ENCODE measurements at places on chromosomes 16 and 17.
A peak's percentile ranks its signal among the peaks of the same experiment; 100 is the strongest.

GRCh38 chr17:66764506-66764905 lies 70.4 kb upstream of the CACNG5 start:
- no peak overlapping the region for H3K27ac ChIP-seq
- H3K4me1 ChIP-seq: no peaks in the 10 kb centered on the region
- H3K36me3 ChIP-seq: no peaks in the 10 kb centered on the region
- H3K4me3 ChIP-seq: no peak overlapping the region

DNA sequence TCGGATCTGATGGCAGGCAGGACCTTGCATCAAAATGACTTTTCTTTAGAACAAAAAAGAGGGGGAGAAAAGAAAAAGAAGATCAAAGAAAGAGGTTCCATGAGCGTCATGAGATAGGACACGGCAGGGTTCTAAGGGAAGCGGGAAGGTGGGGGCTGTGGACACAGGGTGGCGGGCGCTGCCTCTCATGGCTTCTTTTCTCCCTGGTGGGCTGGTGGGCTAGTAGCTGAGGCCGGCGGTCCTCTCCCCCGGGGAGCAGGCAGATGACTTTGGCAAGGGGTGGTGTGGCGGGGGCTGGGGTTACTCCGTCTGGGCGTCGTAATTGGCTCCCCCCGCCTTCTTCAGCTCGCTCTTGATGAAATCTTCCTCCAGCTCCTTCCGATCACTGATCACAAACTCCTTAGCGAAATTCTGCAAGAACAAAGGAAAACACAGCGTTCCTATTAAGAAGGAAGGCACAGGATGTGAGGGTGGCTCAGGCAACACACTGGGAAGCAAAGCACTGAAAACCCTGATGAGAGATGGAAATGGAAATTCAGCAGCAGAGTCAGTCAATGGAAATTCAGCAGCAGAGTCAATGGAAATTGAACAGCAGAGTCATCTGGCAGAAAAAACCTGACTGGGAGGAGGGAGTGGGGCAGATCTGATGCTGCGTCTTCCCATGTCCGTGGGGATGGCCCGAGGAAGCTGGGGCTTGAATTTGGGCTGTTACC lies 51.2 kb downstream of the COTL1 start:
- H3K27me3 ChIP-seq: no peaks in the 10 kb centered on the region
- no peaks in the 10 kb centered on the region for H3K4me1 ChIP-seq
- DNase-seq: no peak
- H3K27ac ChIP-seq: no peak overlapping the region
- H3K4me3 ChIP-seq: no peak overlapping the region
- peaks cover 73% of the 10 kb centered on the region for H3K36me3 ChIP-seq

DNA sequence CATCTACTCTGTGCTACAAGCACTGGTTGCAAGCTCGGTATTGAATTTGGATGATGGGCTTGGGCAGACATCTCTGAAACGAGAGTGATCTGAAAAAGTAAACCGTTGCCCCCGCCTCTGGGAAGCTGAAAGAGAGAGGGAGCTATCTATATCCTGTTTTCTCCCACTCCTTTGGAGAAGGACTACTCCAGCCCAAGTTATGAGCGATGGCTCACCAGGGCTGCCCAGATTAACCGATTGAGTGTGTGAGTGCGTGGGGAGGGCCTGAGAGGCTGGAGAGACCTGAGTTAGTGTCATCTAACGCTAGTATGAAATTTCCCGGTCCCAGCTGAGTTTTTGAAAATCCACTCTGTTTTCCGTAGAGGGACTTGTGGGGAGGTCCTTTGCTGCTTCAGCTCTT lies 11.5 kb downstream of the MGAT5B start:
- H3K36me3 ChIP-seq: peaks cover 5% of the 10 kb centered on the region
- no peak for DNase-seq
- no peaks in the 10 kb centered on the region for H3K4me1 ChIP-seq
- H3K27ac ChIP-seq: no peak overlapping the region

DNA sequence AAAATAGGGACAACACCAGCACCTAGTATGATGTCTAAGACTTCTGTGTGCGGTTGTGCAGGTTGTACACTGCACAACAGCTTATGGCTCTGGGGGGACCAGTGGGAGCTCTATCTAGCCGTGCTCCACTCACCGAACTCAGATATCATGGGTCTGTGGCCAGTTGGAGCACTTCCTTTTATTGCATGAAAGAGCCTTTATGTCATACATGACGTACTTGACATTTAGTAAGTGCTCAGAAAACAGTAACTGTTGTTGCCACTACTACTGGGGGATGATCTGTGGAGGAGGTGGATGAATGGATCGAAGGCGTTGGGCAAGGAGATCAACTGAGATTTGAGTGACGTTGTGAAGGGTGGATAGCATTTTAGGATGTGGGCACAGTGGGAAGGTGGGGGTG lies 368.8 kb downstream of the SNX29 start:
- no peak for DNase-seq
- H3K27ac ChIP-seq: no peak overlapping the region
- H3K27me3 ChIP-seq: no peaks in the 10 kb centered on the region
- peaks cover 14% of the 10 kb centered on the region for H3K4me1 ChIP-seq
- no peak overlapping the region for H3K4me3 ChIP-seq
- H3K36me3 ChIP-seq: no peaks in the 10 kb centered on the region

DNA sequence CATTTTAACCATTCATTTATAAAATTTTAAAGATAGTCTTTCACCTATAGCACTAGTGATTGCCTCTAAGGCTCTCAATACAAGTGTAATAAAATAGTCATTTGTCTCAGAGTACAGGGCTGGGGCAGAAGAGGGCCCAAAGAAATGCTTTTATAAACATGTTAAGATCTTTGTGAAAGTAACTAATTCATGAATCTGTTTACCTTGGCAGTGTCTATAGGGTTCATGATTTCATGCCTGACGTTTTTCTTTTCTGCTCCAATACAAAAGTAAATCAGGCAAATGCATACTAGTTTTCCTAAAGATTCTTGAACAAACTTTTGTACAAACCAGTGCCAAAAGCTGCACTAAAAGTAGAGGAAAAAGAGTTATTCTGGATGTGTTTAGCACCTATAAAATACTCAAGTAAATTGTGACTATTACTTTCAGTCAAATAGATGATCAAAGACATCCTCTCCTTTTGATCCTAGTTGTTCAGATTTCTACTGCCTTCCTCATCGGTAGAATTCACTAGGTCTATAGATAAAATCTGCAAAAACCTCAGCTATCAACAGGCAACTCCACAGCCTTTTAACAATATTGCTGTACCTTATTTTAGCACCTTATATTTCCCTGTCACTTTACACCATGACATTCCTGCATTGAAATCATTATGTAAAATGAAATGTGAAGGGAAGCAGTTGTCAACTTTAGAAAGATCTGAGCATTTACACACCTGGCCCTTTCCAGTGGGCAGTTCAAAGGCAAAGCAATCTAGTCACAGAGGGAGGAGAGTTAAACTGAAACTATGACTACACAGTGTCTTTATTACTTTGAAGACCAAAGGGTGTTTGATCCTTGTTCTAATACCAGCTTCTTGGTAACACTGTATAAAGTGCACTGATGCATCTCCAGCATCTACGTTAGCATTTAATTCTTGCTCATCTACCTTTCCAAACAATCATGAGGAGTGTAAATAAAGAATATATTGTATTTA lies 100.0 kb upstream of the MED13 start:
- no peak overlapping the region for H3K27ac ChIP-seq
- no peak overlapping the region for H3K4me3 ChIP-seq
- no peaks in the 10 kb centered on the region for H3K36me3 ChIP-seq
- no peak for DNase-seq
- no peaks in the 10 kb centered on the region for H3K4me1 ChIP-seq
- H3K27me3 ChIP-seq: no peaks in the 10 kb centered on the region

DNA sequence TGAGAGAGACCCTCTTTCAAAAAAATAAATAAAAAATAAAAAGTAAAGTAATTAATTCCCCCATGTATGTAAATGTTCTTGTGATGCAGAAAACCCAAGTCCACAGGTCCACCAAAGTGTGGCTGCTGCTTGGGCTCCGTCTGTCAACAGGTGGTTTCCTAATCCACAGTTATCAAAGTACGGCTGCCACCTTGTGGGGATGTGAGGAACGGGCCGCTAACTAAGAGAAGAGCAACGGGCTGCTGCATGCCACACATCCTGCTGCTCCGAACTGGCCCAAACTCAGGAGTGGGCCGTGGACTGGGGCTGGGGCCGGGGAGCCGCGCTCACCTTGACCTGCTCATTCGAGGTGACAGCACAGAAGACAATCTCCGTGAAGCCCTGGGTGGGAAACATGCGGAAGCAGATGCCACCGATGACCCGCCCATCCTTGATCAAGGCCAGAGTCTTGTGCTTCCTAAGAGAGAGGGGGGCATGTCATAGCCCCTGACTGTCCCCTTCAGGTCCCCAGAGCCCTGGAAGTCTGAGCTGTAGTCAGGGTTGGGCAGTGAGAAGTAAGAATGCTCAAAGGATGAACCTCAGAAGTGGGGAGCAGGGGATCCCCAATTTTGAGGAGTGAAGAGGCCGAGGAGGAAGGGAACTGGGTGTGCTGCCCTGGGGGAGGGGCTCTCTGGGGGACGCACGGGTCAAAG lies 4.3 kb downstream of the KAT2A start:
- no peak for DNase-seq
- H3K4me3 ChIP-seq: no peak overlapping the region
- peaks cover 45% of the 10 kb centered on the region for H3K36me3 ChIP-seq
- H3K4me1 ChIP-seq: peaks cover 7% of the 10 kb centered on the region
- H3K27ac ChIP-seq: no peak overlapping the region

- H3K4me1 ChIP-seq: no peaks in the 10 kb centered on the region
- no peak overlapping the region for H3K27ac ChIP-seq
- DNase-seq: no peak
Measured at GRCh38 chr16:46673320-46674013, 15.5 kb downstream of the VPS35 start.

DNA sequence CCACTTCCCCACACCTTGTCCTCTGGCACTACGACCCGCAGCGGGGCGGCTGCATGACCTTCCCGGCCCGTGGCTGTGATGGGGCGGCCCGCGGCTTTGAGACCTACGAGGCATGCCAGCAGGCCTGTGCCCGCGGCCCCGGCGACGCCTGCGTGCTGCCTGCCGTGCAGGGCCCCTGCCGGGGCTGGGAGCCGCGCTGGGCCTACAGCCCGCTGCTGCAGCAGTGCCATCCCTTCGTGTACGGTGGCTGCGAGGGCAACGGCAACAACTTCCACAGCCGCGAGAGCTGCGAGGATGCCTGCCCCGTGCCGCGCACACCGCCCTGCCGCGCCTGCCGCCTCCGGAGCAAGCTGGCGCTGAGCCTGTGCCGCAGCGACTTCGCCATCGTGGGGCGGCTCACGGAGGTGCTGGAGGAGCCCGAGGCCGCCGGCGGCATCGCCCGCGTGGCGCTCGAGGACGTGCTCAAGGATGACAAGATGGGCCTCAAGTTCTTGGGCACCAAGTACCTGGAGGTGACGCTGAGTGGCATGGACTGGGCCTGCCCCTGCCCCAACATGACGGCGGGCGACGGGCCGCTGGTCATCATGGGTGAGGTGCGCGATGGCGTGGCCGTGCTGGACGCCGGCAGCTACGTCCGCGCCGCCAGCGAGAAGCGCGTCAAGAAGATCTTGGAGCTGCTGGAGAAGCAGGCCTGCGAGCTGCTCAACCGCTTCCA lies 2.6 kb downstream of the METTL26 start:
- DNase-seq: no peak
- no peak overlapping the region for H3K27ac ChIP-seq
- H3K36me3 ChIP-seq: no peaks in the 10 kb centered on the region
- H3K4me3 ChIP-seq: no peak overlapping the region
- peaks cover 4% of the 10 kb centered on the region for H3K4me1 ChIP-seq
- H3K27me3 ChIP-seq: no peaks in the 10 kb centered on the region

DNA sequence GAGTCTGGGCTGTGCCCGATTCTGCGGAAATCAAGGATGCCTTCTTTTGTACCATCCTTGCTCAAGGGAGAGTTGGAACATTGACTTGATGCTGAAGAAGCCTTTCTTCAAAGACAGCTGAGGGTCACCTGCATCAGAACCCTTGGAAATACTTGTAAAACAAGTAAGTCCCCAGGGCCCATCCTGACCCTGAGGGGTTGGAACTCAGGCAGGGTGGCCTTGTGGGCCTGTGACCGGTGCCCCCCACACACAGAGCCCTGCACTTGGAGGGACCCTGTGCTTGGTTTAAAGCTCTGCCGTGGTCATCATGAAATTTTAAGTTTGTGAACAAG lies 56.9 kb downstream of the WIPI1 start:
- H3K36me3 ChIP-seq: no peaks in the 10 kb centered on the region
- no peaks in the 10 kb centered on the region for H3K27me3 ChIP-seq
- no peak for DNase-seq
- H3K4me1 ChIP-seq: no peaks in the 10 kb centered on the region

GRCh38 chr16:21120976-21121520 lies 29.6 kb downstream of the DNAH3 start:
- H3K27me3 ChIP-seq: no peaks in the 10 kb centered on the region
- H3K36me3 ChIP-seq: no peaks in the 10 kb centered on the region
- no peak overlapping the region for H3K27ac ChIP-seq
- no peak for DNase-seq
- H3K4me1 ChIP-seq: no peaks in the 10 kb centered on the region
- no peak overlapping the region for H3K4me3 ChIP-seq

DNA sequence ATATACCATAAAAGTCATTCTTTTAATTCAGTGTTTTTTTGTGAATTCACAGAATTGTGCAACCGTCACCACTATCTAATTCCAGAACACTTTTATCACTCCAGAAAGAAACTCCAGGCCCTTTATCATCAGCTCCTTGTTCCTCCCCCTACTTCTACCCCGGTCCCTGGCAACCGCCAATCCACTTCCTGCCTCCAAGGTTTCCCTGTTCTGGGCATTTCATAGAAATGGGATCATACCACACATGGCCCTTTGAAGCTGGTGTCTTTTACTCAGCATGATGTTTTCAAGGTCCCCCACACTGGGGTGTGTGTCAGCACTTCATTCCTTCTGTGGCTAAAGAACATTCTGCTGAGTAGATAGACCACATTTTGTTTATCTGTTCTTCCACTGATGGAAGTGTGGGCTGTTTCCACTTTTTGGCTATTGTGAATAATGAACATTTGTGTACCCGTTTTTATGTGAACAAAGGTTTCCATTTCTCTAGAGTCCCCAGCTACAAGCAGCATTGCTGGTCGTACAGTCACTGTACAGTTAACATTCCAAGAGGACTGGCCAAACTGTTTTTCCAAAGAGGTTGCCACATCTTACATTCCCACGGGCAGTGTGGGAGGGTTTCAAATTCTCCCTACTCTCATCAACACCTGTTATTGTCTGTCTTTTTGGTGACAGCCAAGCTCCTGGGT lies 75.8 kb upstream of the ZNF469 start:
- no peaks in the 10 kb centered on the region for H3K36me3 ChIP-seq
- no peak overlapping the region for H3K4me3 ChIP-seq
- H3K27me3 ChIP-seq: no peaks in the 10 kb centered on the region
- peak overlapping the region; percentile 81 for H3K27ac ChIP-seq
- no peak for DNase-seq

- no peaks in the 10 kb centered on the region for H3K27me3 ChIP-seq
- no peaks in the 10 kb centered on the region for H3K36me3 ChIP-seq
- no peak overlapping the region for H3K4me3 ChIP-seq
- peaks cover 6% of the 10 kb centered on the region for H3K4me1 ChIP-seq
Measured at GRCh38 chr16:66250686-66251431, 115.6 kb upstream of the CDH5 start.

GRCh38 chr17:55442953-55443683 lies 21.5 kb upstream of the MMD start:
- peaks cover 21% of the 10 kb centered on the region for H3K4me1 ChIP-seq
- no peaks in the 10 kb centered on the region for H3K27me3 ChIP-seq
- no peak for DNase-seq
- no peak overlapping the region for H3K4me3 ChIP-seq
- H3K36me3 ChIP-seq: no peaks in the 10 kb centered on the region

Measured in RWPE2 (cell line).